ENCODE measurements at places on chromosomes 13 and 19.

- DNase-seq = peak; percentile 48
These were observed 5.6 kb downstream of the BCL3 start for GRCh38 chr19:44753932-44754749.

GRCh38 chr19:17888260-17888659, 16.5 kb downstream of the SLC5A5 start:
- DNase-seq = no peak

DNA sequence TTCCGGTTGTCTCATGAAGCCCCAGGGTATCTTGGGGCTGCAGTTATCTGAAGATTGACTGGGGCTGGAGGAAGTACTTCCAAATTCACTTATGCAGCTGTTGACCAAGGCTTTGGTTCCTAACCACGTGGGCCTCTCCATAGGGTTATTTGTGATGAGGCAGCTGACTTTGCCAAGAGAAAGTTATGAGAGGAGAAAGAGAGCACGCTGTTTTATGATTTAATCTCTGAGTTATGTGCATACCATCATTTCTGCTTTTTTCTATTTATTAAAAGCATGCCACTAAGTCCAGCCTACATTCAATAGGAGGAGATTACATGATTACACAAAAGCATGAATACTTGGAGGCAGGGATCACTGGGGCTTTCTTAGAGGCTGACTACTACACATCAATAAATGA, 215.5 kb downstream of the NHLRC3 start:
- no peak for DNase-seq

- no peak for DNase-seq
These were observed 23.4 kb upstream of the CEACAM21 start for GRCh38 chr19:41552558-41552957.

DNA sequence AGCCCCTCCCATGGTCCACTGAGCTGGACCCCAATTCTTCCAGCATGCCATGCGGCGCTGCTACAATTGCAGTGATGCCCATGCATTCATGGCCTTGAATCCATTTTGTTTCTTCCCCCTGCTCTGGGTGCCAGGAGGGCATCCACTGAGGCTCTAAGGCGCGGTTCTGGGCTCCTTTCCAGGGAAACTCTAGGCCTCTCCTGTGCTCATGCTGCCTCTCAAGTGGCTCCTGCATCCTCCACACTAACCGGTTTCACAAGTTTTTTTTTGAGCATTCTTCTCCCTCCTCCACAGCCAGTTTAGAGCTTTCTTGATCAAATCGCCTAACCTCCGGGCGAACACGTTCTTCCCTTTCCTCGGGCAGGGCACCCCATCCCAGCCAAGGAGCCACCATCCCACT, 69.1 kb upstream of the FLT1 start:
- no peak for DNase-seq

DNA sequence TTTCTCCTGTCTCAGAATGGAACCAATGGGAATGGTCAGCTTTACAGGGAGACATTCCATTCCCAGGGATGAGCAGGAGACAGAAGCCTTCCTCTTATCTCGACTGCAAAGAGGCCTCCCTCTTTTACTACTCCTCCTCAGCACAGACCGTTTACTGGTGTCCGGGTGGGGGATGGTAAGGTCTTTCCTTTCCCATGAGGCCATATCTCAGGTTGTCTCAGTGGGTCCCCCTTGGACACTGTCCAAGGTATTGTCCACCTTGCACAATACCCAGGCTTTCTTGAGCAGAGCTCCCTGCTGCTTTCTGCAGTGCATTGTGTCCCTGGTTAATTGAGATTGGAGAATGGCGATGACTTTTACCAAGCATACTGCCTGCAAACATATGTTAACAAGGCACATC, 7.5 kb upstream of the ZNF808 start:
- DNase-seq = no peak

- no peak for DNase-seq
These were observed 41.8 kb upstream of the PNMA8B start for GRCh38 chr19:46537136-46538097.

GRCh38 chr13:47326061-47326460, 429.2 kb upstream of the HTR2A start:
- no peak for DNase-seq

DNA sequence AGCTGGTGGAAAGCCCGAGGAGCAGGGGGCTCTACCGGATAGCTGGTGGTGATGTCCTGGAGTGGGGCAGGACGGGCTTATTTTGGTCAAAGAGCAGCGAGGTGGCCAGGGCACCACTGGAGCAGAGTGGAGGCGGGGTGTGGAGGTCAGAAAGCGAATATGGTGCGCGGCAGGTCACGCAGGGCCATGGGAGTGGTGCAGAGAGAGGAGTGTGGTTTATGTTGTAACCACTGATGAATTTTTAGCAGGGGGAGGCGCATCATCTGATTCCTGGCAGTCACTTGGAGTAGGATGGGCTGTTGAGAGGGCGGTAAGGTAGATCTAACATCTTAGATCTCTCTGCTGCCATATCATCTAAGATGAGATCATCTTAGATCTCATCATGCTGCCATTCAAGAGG, 1.4 kb upstream of the ZNF414 start:
- DNase-seq = no peak

GRCh38 chr13:75762955-75763354, 126.8 kb downstream of the LMO7 start:
- DNase-seq = no peak

GRCh38 chr13:66807251-66807650, 422.9 kb downstream of the PCDH9 start:
- no peak for DNase-seq

- DNase-seq = peak; percentile 56
These were observed 67.3 kb downstream of the ATP11A start for GRCh38 chr13:112756967-112757758.

DNA sequence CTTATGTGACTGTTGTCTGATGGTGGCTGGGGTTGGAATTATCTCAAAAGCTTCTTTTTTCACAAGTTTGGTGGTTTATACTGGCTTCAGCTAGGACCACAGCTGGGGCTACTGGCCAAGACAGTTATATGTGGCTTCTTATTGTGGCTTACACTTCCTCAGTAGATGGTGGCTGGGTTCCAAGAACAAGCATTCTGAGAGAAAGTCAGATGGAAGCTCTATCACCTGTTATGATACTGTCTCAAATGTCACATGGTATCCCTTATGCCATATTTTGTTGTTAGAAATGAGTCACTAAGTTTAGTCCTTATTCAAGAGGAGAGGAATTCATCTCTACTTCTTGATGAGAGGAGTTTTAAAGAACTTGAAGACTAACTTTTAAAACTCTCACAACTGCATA, 41.6 kb downstream of the NDFIP2 start:
- DNase-seq = no peak

DNA sequence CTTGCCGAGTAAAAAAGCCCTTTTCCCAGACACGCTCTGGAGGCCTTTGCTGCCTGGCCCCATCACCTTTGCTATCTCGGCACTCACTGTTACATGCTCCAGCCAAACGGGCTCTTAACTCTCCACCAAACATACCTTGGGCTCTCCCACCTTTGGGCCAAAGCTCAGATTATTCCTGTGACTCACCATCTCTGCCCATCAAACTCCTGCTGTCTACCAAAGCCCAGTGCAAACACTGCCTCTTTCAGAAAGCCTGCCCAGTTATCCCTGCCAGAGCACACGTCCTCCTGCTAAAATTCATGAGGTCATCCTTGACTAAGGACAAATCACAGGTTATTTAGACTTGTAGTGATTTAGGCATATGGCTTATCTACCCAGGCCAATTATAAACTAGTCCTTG, 48.1 kb upstream of the SERPINE3 start:
- DNase-seq = peak; percentile 14

GRCh38 chr13:99356262-99357091, 49.3 kb upstream of the GPR183 start:
- DNase-seq = no peak

GRCh38 chr19:46984077-46985010, 35.3 kb upstream of the NPAS1 start:
- peak; percentile 37 for DNase-seq

GRCh38 chr19:4758659-4759058, 32.9 kb upstream of the FEM1A start:
- DNase-seq = no peak

DNA sequence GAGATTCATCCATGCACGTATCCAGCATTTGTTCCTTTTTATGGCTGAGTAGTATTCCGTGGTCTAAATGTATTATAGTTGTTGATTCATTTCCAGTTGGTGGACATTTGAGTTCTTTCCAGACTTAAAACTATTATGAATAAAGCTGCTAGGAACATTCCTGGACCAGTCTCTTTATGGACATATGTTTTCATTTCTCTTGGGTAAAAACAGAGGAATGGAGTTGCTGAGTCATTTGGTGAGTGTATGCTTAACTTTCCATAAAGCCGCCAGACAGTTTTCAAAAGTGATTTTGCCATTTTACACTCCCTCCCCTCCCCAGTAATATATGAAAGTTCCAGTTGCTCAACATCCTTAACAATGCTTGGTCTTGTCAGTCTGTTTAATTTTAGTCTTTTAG, 116.4 kb downstream of the TSHZ3 start:
- DNase-seq = no peak

GRCh38 chr19:5246554-5247155, 94.0 kb downstream of the PTPRS start:
- DNase-seq = no peak

DNA sequence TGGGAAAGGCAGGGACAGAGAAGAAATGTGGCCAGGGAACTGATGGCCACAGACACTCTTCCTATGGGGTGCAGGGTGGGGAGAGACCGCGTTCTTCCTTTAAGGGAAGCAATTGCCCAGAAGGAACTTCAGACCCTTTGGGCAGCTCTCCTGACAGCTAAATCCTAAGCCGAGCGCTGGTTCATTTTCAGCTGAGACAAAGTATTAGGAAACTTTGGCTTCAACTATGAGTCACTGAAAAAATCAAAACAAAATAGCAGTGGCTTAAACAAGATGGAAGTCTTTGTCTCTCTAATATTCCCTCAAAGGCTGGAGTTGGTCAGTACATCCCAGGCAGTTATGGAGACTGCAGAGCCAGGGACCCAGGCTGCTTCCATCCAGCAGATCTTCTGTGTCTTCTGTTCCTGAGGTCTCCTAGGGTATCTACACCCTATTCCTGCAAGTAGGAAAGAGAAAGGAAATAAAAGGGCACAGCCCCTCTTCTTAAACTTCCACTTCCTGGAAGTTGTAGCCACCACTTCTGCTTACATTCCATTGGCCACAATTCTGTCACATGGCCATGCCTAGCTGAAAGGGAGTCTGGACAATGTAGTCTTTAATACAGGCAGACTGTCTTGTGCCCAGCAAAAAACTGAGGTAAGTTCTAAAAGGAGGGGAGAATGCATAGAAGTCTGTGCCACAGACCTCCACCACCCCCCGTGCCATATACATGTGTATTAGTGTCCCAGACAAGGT, 163.5 kb downstream of the KATNAL1 start:
- no peak for DNase-seq

DNA sequence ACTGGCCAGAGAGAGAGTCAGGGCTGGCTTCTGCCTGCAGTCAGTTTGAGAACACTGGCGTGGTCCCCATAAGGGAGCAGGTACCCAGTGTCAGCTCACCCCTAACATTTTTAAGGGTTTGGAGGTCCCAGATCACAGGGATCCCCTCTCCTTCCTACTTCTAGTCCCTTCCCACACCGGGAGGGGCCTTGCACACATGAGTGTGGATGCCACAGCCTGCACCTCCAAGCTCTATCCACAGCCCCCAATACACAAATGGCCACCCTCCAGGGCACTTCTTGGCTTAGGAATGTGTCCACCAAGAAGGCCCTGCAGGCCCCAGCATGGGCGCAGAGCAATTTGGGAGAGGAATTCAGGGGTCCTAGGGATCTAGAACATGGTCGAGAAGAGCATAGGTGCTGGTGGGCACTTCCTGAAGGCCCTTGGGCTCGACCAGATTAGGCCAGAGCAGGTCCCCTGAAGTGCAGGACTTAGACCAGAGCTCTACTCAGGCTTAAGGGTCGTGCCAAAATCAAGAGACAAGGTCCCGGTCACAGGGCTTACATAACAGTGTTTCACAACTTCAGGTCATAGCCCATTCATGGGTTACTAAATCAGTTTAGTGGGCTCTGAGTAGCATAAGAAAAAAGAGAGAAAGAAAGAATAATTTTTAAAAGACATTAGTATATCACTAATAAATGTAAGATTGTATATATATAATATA, 16.0 kb downstream of the FXYD5 start:
- no peak for DNase-seq

GRCh38 chr13:91468301-91468700, 69.9 kb downstream of the GPC5 start:
- DNase-seq = peak; percentile 8

DNA sequence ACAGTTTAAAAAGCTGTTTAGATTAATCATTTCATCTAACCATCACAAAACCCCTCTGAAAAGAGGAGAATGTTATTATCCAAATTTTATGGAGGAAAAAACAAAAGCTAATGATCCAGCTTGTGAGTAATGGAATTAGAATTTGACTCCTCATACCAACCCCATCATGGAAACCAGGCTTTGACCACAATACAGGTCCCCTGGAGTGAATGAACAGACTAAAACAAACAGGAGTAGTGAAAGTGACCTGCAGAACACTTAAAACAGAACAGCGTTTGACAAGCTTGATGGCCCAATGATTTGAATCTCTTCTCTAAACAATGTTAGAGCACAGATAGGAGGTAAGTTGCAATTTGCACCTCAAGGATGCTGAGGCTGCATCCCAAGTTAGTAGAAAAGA, 230.0 kb downstream of the DCT start:
- no peak for DNase-seq

- no peak for DNase-seq
These were observed 233.5 kb downstream of the ITGBL1 start for GRCh38 chr13:101686003-101686402.

DNA sequence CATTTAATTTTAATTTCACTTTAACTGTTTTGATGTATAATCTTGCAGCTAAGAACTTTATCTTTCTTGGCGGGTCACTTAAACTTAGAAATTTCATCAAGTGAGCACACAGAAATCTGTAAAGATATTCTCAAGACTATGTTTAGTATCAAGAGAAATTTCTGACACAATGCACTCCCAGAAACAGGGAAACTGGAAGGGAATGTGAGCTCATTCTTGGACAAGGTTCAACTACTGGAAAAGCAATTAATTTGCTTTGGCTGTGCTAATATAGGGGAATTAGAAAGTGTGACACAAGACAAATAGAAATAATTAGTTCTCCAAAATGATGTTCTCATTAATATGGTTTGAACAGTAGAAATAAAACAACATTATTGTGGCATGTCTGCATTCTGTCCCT, 402.3 kb downstream of the DACH1 start:
- no peak for DNase-seq

DNA sequence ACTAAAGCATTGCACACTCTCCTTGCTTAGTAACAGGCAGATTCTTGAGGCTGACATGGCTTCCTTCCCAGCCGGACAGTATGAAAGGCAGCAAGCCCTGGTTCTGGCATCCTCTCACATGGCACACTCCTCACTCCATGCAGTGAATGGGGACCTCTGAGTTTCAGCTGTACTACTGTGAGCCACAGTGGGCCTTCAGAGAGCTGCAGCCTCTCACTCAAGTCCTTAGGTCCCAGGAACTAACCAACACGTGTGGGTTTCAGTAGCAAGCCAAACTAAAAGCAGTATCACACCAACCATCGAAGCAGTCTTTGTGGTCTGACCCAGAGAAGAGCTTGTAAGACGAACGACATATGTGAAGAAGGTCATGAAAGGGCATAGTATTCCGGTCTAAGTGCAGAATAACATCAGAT, 128.2 kb downstream of the TBC1D4 start:
- no peak for DNase-seq

Data from Caco-2 (cell line).